CD4-positive, alpha-beta T cell treated with Interleukin-15 for 4 hours (primary cell): ENCODE measurements at places on chromosomes 2 and 18.
A peak's percentile ranks its signal among the peaks of the same experiment; 100 is the strongest.

- DNase-seq, result no peak
Measured at GRCh38 chr2:191463790-191464189, 214.1 kb upstream of the NABP1 start.

GRCh38 chr2:209191139-209191538 is 232.7 kb upstream of the MAP2 start:
- no peak for DNase-seq

- no peak for DNase-seq
Measured at GRCh38 chr2:106575955-106576354, 88.8 kb downstream of the CD8B2 start.

GRCh38 chr2:219182331-219183150 is 4.5 kb downstream of the RETREG2 start:
- no peak for DNase-seq

DNA sequence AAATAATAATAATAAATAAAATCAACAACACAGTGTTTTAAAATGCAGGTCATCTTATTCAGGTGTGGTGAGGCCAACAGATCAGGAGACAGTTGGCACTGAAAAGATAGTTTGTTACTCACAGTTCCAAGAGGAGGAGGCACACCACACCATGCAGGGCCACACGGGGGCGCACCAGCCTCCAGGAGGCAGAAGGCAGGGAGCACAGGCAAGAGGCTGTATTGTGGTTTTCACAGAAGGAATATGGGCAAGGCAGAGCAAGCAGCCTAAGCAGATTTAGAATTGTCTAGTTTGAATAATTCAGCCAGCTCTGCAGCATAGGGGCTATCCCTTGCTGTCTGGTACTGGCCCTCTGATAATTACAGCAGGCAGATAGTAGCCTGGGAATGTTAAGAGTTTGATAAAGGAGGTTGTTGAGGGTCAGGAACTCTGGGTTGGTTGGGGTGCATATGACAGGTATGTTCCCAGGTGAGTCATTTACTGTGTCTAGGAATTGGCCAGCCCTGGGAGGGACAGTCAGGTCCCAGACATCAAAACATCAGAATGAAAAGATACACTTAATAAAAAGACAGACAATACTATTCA is 31.3 kb downstream of the KIAA2012 start:
- DNase-seq, result no peak

- no peak for DNase-seq
Measured at GRCh38 chr2:114610677-114611076, 168.2 kb downstream of the DPP10 start.

- no peak for DNase-seq
Measured at GRCh38 chr2:24754985-24755705, 38.0 kb downstream of the PTRHD1 start.

GRCh38 chr2:237057893-237058300 is 27.8 kb upstream of the COPS8 start:
- no peak for DNase-seq

GRCh38 chr2:8453904-8454302 is 228.0 kb upstream of the ID2 start:
- no peak for DNase-seq

- no peak for DNase-seq
Measured at GRCh38 chr2:202705446-202706020, 70.8 kb downstream of the FAM117B start.

DNA sequence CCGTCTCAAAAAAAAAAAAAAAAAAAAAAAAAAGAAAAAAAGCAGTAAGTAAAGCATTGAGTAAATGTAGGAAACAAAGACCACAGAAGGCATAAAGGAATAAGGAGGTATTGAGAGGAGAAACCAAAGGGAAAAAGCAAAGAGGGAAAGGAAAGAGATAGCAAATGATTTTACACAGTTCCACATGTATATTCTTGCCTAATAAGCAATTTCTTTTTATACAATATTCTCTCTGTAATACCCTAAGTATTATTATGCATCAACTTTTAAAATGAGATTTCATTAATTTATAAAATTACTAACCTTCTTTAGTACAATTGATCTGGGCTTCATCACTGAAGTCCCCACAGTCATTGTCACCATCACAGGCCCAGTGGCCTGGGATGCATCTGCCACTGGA is 1180.9 kb downstream of the LRP1B start:
- DNase-seq, result no peak

- no peak for DNase-seq
Measured at GRCh38 chr2:128301501-128301966, 17.1 kb downstream of the HS6ST1 start.

- DNase-seq, result no peak
Measured at GRCh38 chr2:142220901-142221300, 90.1 kb upstream of the LRP1B start.

- peak; percentile 72 for DNase-seq
Measured at GRCh38 chr2:6917071-6917760, at the start of gene RNF144A. Gene RNF144A (plus strand): TSS chr2:6917412. CDS start chr2:6996927, 79,515 bp downstream.

- DNase-seq, result no peak
Measured at GRCh38 chr2:120587279-120587996, 148.2 kb upstream of the GLI2 start.

DNA sequence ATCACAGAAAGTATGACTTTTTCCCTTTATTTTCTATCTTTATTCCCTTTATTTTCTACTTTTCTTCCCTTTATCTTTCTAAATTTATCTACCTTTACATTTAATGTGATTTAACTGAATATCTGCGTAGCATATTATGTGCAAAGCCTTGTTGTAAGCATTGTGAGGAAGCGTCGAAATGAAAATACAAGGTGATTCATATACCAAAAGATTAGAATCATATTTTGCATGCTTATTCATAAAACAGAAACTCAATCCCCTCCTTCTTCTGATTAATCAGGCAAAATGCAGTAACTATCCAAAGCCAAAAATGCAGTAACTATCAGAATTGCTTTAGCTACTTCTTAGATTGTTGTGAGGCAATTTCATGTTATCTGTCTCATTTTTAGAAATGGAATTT is 393.0 kb downstream of the CDH19 start:
- DNase-seq, result no peak

DNA sequence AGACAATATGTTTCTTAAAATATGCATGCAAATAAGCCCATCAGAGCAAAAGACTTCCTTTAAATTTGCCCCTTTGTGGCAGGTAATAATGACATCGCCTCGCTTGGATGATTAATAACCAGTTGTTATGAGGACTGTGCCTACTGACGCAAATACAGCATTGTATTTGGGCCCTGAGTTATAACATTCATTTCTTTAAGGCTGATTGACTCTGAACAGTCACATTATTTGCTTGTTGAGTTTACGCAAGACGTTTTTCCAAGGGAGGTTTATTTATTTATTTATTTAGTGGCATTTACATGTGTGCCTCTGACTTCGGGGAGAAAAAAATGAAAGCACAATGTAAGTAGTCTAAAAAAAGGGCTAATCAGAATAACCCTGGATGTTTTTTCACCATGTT is 88.3 kb downstream of the SLC8A1 start:
- no peak for DNase-seq

DNA sequence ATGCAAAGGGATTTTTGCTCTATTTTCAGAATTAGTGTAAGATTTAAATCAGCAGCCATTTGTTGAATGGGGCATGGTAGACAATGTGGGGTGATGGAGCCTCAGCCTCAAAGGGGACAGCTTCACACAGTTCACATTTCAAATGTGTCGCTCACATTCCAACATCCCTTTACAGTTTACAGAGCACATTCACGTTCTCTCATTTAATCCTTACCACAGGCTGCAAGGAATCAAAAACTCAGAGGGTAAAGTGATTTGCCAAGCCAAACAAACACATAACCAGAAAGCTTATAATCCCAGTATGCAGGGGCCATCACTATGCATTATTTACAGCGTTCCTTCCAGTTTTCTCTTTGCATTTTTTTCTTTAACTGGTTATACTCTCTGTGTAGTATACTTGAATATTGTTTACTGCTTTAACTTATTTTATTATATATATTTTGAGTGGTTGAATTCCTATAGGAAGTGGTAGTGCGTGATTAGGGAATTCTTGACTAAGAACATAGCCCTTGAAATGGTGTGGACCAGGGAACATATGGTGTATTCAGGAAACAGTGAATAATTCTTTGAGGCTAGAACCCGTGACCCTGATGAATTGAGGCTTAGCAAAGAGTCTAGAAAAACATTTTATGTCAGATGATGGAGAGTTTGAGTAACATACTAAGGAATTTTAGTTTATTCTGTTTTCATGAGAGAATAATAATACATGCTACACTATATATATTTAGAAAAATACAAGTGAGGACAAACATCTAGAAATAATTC is 18.1 kb upstream of the TAF1B start:
- DNase-seq, result no peak

DNA sequence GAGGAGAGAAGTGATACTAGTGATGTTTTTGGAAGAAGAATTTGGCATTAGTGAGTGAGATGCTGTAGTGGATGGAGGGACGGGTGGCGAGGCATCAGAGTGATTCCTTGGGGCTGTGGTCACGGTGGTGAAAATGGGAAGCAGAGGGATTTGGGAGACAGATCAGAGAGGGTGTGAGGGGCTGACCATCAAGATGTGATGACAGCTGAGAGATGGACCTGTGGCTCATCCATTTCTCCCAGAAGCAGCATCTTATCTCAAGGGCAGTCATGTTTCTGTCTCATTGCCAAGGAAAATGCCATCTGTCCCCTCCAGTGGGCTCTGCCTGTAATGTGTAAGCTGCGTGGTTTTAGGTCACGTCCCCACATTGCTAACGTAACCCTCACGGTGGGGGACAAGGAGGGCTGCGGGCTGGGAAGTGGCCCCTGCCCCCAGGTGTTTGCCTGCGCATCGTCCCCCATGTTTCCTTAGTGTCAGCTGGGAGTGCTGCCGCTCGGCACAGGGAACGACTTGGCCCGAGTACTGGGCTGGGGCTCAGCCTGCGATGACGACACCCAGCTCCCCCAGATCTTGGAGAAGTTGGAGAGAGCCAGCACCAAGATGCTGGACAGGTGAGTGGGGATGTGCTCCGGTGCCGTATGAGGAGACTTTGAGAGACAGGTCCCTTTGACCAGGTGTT is 91.0 kb downstream of the DGKD start:
- no peak for DNase-seq

DNA sequence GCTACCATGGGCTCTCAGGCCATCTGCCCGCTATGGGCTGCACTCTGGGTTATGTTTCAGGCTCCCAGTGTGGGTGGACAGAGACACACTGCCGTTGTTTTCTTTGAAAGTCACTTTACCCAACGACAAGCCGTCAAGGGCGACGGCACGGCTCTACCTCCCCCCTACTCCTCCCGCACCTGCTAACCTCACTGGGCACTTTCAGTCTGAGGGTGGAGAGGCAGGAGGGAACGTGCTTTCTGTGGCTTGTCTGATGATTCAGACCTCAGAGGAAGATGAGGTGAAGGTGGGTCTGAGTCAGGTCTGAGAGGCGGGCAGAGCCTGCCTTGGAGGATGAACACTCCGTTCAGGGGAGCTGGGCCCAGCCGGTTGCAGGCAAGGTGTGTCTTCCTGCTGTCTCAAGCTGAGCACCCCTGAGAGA is 147.6 kb upstream of the HDAC4 start:
- DNase-seq, result peak; percentile 54

GRCh38 chr2:47190188-47190881 is 35.2 kb upstream of the STPG4 start:
- DNase-seq, result no peak

- DNase-seq, result no peak
Measured at GRCh38 chr2:62577994-62578781, 72.2 kb upstream of the TMEM17 start.

DNA sequence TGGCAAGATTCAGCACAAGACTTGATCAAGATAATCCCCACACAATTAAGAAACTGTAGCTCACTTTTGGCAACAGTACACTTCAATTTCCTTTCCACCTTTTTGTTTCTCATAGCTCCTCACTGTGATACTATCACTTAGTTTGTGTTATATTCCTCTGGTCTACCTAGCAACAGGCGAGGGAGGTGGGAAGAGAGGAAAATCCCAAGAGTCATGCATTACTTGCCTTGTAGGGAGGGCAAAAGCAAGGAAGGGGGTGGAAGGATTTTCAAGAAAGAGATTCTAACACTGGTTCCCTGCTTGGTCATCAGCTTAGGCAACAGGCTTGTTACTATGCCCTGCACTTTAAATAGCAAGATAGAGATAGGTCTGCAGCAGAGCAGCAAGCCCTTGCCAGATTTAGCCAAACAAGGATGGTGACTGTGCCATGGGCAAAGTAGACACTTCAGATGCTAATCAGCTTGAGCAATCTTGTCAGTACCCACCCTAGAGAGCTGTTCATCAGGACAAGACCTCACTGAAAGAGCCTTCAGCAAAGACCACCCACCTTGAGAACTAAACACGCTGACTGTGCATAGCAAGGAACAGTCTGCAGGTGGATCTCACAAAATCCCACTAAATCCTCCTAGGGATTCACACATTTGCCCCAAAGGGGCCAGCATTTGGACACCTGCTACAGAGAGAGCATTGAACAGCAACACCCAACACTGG is 134.6 kb downstream of the MBD2 start:
- no peak for DNase-seq

- DNase-seq, result no peak
Measured at GRCh38 chr2:100639588-100640390, 77.0 kb downstream of the PDCL3 start.
